Central memory CD4-positive, alpha-beta T cell (primary cell): ENCODE measurements at places on chromosomes 16 and 17.

GRCh38 chr17:79986411-79987186, 49.1 kb downstream of the TBC1D16 start:
- DNase-seq = no peak

GRCh38 chr16:48504216-48504615, 105.8 kb downstream of the N4BP1 start:
- DNase-seq = no peak

GRCh38 chr17:31738996-31739699, 119.9 kb downstream of the COPRS start:
- DNase-seq = no peak

GRCh38 chr16:997440-998051, 16.0 kb downstream of the SOX8 start:
- DNase-seq = peak; percentile 71

- DNase-seq = no peak
Observed at GRCh38 chr17:65588181-65588808, 26.8 kb upstream of the AXIN2 start.

DNA sequence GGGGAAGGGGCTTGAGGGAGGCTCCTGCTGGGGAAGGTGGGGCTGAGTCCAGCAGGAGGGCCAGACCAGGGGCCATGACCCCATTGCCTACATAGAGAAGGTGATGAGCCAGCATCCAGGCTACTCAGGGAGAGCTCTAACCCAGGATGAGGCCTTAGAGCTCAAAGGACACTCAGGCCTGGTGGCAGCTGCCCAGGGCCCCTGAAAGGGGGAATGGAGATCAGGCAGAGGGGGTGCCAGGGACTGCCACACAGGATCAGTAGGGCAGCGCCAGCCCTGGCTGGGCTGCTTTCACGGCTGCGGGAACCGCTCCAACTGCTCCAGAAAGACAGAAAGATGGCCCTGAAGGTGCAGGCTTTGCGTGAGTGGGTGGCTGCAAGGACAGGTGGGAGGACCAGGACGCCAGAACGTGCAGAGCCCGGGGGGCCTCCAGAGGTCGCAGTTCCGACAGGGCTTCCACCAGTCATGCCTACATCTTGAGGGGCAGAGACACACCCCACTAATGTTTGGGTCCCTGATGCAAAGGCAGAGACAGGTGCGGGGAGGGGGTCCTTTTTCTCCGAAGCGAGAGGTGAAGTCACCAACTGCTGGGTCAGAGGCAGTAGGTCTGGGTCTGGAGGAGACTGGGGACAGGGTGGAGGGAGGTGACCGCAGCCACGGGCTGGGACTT, 882 bp upstream of the ATP6V0C start:
- no peak for DNase-seq

- no peak for DNase-seq
Observed at GRCh38 chr16:54462151-54462651, 175.6 kb upstream of the IRX3 start.

- no peak for DNase-seq
Observed at GRCh38 chr16:81641395-81642106, 137.5 kb upstream of the PLCG2 start.

DNA sequence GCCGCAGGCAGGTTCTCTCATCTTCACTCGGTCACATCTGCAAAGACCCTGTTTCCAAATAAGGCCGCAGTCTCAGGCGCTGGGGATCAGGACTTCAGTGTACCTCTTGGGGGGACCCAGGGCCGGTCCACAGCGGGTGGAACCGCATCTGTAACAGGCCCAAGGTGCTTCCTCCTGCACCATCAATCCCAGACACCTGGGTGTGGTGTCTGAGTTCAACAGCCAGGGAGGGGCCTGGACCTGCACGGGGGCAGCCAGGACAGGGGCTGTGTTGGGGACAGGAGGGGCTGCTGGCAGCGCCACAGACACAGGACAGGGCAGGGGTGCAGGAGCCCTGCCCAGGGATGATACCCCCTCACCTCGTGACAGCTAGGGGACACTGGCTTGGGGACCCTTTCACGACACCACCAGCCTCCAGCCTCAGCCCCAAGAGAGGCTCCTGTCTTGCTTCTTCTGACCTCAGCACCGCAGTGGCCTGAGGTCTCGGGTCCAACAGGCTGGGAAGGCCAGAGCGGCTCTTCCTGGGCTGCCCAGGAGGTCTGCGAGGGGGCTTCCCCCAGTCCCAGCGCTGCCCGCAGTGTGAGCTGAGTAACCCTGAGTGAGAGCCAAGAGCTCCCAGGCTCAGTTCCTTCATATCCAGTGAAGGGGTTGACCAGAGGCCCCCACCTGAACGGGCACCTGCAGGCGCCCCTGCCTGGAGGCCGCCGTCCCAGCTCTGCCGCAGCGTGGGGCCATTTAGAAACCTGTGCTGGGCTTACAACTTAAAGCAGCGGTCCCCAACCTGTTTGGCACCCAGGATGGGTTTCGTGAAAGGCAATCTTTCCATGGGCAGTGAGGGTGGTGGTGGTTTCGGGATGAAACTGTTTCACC, 30.7 kb upstream of the BAHCC1 start:
- DNase-seq = no peak

DNA sequence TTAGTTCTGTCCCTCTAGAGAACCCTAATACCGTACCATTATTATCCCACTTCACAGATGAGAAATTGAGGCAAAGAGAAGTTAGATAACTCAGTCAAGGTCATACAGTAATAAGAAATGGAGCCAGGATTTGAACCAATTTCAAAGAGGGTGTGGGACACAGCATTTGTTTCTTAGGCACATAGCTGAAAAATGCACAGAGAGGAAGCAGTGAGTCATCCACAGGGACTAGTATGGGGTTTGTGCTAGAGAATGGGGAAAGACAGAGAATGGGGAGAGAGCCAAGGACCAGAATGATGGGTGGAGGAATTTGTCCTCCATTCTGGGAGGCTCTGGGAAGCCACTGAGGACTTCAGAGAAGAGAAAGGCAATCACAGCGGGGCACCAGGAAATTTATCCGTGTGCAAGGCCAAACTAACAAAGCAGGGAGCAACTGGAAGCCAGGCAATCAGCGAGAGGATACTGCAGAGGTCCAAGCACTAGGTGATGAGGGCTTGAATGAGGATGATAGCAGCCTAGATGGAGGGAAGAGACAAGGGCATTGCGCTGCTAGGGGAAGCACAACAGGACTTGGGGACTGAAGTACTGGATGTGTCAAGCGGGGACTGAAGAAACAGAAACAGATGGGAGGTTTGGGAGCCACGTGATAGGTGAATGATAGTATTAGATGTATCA, 78.1 kb upstream of the ZFHX3 start:
- no peak for DNase-seq

- DNase-seq = no peak
Observed at GRCh38 chr17:34099859-34100515, 155.1 kb upstream of the CCL2 start.

- DNase-seq = no peak
Observed at GRCh38 chr16:27351989-27352388, 38.2 kb downstream of the IL4R start.

- peak; percentile 18 for DNase-seq
Observed at GRCh38 chr17:38444151-38444550, 15.9 kb downstream of the ARHGAP23 start.

- DNase-seq = no peak
Observed at GRCh38 chr17:61731330-61731729, 132.0 kb downstream of the BRIP1 start.

- DNase-seq = no peak
Observed at GRCh38 chr17:47806913-47807255, 14.7 kb downstream of the OSBPL7 start.

- DNase-seq = no peak
Observed at GRCh38 chr17:13365331-13365730, 236.4 kb downstream of the HS3ST3A1 start.

DNA sequence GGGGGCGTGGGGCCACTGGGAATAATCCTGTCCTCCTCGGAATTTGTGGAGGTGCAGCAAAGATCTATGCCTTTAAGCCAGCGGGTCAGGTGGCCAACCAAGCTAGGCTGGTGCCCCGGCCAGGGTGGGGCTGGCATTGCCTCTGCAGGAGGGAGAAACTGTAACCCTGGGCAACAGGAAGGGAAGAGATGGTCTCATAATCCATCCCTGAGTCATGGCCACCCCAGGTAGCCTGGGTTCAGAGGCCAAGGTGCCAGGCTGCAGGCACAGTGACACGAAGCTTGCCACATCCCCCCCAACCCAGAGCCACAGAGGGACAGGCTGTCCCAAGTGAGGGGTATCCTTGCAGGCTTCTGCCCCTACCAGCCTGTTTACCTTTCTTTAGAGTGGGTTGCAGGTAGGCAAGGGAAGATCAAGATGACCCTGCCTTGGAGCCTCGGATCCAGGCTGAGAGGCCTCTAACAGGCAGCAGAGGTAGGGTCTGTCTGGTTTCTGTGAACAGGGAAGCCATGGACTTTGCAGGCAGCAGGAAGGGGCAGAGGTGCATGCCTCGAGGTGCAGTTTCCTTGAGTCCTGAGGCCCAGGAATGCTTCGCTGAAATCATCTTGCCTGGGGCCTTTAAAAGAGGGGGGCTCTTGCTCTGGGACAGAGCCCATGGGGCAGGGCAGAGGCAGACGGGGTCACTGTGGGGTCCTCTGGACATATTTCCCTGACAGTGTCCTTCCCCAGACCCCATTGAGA, 4.0 kb downstream of the LASP1 start:
- no peak for DNase-seq

DNA sequence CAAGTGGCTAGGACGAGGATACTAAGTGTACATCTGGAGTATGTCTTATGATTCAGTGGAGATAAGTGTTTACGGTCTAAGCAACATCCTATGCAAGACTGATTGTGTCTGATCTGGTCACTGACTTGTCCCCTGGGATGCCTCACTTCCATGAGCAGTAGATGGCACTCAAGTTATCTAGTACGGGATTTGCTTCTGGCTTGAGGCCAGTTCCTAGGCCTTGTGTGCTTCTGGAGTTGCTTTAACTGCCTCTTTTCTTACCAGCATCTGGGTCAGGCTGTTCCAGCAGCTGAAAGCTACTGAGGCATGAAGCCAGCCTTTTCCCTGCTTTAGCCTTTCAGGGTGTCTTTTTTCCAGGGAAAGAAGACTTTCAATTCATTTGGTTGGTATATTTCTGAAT, 23.0 kb downstream of the SUPT6H start:
- DNase-seq = no peak

DNA sequence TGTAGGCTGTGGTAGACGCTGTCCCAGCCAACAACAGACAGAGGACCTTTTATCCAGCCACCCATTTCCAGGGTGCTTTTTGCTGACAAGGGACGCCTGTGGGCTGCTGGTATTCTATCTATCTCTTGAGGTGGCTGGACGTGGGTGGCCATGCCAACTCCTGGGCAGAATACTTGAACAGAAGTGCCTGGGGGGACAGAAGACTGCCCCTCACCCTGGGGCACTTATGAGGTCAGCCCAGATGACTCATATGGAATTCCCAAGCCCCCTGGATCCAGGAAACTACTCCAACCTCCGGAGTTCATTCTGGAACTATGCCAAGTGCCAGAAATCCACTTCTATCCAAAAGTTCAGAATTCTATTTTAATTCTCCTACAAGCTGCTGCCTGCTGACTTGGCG, 61.3 kb downstream of the CDRT4 start:
- no peak for DNase-seq

GRCh38 chr16:52515068-52515671, 31.8 kb downstream of the TOX3 start:
- no peak for DNase-seq

- DNase-seq = no peak
Observed at GRCh38 chr17:70318051-70318450, 148.7 kb downstream of the KCNJ2 start.

DNA sequence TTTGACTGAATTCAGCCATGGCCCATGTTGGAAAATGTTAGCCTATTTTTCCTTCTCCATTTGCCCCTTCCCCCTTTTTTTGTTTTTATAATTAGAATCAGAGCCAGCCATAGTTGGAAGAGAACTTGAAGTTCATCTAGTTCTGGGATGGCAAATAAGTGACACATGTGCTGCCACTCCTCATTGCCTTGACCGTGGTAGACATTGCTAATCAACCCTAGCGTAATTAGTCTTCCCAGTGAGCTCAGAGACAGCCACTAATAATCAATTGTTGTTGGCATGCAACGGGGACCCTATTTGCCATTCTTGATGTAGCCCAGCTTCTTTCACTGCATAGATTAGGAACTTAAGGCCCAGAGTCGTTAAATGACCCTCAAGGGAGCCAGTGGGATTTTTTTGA, 16.6 kb downstream of the CMIP start:
- DNase-seq = no peak

GRCh38 chr17:83047182-83047478, 32.3 kb upstream of the METRNL start:
- no peak for DNase-seq

DNA sequence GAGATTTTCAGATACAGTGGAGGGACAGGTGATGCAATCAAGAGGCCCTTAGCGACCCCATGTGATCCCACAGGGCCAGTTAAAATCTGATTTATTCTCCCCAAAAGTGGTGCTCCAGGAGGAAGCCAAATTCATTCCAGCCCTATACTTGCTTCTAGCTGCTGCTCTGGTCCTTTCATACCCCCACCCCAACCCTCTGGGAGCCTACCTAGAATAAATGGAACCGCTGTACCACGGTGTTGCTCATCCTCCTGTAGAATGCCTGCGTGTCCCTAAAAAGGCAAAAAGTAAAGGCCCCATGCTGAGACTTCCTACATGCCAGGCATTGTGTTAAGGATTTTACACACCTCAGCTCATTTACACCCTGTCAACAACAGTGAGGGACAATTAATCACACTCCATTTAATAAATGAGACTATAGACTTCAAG, 2.0 kb upstream of the RASL10B start:
- no peak for DNase-seq

- DNase-seq = no peak
Observed at GRCh38 chr17:2178798-2179501, 124.0 kb downstream of the HIC1 start.
